ENCODE measurements at places on chromosomes 7 and 10. TPM values are rescaled to one million over a fixed set of nuclear protein-coding genes. Genes with fewer than 3 reads are reported as not detected.
A peak's percentile ranks its signal among the peaks of the same experiment; 100 is the strongest.

GRCh38 chr10:7054915-7055314 lies 355.9 kb downstream of the SFMBT2 start:
- H3K4me3 ChIP-seq: no peak overlapping the region
- H3K36me3 ChIP-seq: no peaks in the 10 kb centered on the region
- H3K27me3 ChIP-seq: no peaks in the 10 kb centered on the region
- no peak overlapping the region for H3K27ac ChIP-seq
- DNase-seq: no peak
- no peaks in the 10 kb centered on the region for H3K4me1 ChIP-seq

DNA sequence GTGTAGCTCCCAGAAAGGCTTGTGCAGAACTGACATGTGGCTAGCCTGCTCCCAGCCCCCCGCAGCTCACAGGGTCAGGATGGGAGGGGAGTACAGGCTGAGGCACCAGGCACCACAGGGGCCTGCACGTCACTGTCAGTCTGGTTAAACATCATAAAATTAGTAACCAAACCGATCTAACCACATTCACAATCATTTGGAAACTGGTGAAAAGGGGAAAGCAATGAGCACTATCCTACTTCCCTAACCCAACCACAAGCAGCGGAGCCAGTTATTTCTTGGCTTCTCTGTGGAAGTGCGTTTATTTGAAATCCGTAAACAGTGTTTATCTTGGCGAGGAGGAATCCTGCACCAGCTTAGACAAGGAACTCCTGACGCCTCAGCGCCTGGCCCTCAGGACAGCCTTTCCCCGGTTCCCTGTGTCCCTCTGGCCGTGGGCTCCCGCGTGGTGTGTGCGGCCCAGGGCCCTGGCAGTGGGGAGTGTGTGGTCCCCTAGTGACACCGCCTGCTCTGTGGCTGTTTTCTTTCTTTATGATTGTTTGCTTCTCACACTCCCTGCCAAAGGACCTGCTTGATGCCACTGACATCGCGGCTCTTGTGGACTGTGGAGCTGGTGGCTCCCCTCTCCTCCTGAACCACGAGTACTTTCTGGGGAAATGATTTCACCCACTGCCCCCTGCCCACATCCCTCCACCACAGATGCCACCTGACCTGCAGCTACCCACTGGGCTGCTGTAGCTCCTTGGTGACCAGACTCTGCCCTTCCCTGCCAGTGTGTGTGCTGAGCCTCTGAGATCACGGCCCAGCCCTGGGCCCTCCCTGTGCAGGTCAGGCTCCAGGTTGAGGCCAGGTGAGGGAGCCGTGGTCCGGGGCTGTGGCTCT lies 38.0 kb downstream of the INPP5A start:
- H3K27ac ChIP-seq: no peak overlapping the region
- H3K4me3 ChIP-seq: no peak overlapping the region
- H3K4me1 ChIP-seq: peaks cover 4% of the 10 kb centered on the region
- no peak for DNase-seq
- no peaks in the 10 kb centered on the region for H3K36me3 ChIP-seq

- H3K4me1 ChIP-seq: no peaks in the 10 kb centered on the region
- H3K36me3 ChIP-seq: no peaks in the 10 kb centered on the region
- H3K27me3 ChIP-seq: no peaks in the 10 kb centered on the region
- no peak for DNase-seq
Observed at GRCh38 chr10:18773180-18773579, 113.9 kb downstream of the ARL5B start.

- DNase-seq: no peak
- peaks cover 8% of the 10 kb centered on the region for H3K36me3 ChIP-seq
- H3K4me3 ChIP-seq: no peak overlapping the region
- no peaks in the 10 kb centered on the region for H3K27me3 ChIP-seq
- H3K27ac ChIP-seq: no peak overlapping the region
Observed at GRCh38 chr7:144452064-144452463, 48.6 kb upstream of the NOBOX start.

DNA sequence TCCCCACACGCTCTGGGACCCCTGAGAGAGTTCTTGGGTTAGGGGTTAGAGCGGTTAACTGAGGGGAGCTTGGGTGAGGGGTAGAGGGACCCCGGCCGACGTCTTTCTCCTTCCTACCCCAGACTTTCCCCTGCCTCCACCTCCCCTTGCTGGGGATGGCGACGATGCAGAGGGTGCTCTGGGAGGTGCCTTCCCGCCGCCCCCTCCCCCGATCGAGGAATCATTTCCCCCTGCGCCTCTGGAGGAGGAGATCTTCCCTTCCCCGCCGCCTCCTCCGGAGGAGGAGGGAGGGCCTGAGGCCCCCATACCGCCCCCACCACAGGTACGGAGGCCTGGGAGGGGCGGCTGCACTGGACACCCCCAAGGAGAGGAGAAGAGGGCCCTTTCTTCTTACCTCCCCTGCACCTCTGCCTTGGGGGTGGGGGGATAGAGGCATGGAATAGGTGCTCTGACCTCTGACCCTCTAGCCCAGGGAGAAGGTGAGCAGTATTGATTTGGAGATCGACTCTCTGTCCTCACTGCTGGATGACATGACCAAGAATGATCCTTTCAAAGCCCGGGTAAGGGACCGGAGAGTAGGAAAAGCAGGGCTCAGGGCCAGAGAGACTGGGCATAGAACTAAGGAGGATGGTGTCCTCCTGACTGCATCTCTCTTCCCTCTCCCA lies 1.1 kb downstream of the ZYX start:
- peaks cover 84% of the 10 kb centered on the region for H3K4me1 ChIP-seq
- H3K4me3 ChIP-seq: peak overlapping the region; percentile 100
- H3K27ac ChIP-seq: peak overlapping the region; percentile 81

DNA sequence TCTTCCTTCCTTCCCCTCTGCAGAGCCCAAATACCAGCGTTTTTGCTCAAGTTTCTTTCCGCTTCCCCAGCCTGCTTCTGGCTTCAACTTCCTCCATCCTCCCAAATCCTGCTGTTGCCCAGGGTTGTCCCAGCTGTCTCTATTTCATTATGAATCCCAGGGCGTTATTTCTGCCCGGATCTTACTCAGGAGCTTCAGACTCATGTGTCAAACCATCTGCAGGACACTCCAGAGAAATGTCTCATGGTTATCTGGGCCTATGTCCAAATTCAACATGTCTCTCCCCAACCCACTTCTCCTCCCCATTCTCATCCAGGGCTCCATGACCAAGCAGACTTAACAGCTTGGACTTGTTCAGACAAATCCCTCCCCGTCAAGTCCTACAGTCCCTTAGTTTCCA lies 15.6 kb downstream of the ARHGAP22 start:
- no peaks in the 10 kb centered on the region for H3K4me1 ChIP-seq
- no peaks in the 10 kb centered on the region for H3K36me3 ChIP-seq
- no peaks in the 10 kb centered on the region for H3K27me3 ChIP-seq
- no peak for DNase-seq
- H3K4me3 ChIP-seq: no peak overlapping the region
- no peak overlapping the region for H3K27ac ChIP-seq

- peaks cover 4% of the 10 kb centered on the region for H3K27me3 ChIP-seq
- H3K4me3 ChIP-seq: no peak overlapping the region
- H3K36me3 ChIP-seq: no peaks in the 10 kb centered on the region
- no peak overlapping the region for H3K27ac ChIP-seq
Observed at GRCh38 chr7:94875201-94875600, 32.2 kb upstream of the PPP1R9A start.

DNA sequence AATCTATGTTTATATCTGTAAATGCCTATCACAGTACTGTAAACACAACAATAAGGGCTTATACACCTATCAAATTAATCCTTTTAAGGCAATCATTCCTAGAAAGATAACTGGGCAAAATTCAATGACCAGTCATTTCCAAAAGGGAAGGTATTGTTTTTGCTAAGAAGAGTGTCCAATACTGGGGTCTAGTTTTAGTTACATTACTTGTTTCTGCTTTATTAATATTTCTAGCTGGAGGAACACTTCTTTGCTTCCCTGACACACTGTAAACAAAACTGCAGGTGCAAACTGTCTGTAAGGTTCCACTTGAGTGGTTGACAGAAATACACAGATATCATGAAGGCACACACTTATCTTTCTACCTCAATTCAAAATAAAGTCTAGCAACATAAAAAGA lies 84.2 kb upstream of the FAM133B start:
- H3K27me3 ChIP-seq: no peaks in the 10 kb centered on the region
- no peaks in the 10 kb centered on the region for H3K36me3 ChIP-seq
- H3K4me1 ChIP-seq: peaks cover 3% of the 10 kb centered on the region
- H3K4me3 ChIP-seq: no peak overlapping the region
- no peak for DNase-seq

DNA sequence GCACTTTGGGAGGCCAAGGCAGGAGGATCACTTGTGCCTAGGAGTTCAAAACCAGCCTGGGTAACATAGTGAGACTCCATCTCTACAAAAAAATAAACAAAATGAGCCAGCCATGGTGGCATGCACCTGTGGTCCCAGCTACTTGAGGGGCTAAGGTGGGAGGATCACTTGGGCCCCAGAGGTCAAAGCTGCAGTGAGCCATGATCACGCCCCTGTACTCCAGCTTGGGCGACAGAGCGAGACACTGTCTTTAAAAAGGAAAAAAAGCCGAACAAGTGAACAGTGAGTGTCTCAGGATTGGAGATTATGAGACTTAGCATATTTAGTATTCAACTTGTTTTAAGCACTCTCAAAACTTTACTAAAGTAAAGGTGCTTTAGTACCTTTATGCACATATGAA lies 28.1 kb downstream of the BLNK start:
- H3K4me3 ChIP-seq: no peak overlapping the region
- no peaks in the 10 kb centered on the region for H3K27me3 ChIP-seq
- H3K36me3 ChIP-seq: no peaks in the 10 kb centered on the region
- H3K27ac ChIP-seq: no peak overlapping the region

DNA sequence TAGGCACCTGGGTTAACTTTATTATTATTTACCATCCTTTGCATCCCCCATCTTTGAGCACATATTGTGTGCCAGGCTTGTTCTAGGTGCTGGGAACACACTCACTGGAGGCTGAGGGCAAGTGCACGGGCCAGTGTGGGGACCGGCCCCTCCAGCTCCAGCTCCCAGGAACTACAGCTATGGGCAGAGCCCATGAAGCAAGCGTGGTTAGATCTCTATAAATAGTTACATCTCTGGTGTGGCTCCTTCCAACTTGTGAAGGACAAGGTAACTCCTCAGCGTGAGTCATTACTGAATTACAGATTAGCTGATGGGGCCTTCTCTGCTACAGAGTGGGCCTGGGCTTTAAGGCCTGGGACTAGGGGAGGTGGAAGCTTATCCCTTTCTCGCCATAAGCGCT lies 583.5 kb downstream of the SDK1 start:
- H3K27ac ChIP-seq: no peak overlapping the region
- no peak overlapping the region for H3K4me3 ChIP-seq

- peak within 1 kb of the TSS; percentile 92 for H3K4me3 ChIP-seq
- H3K4me1 ChIP-seq: peaks cover 23% of the 10 kb centered on the region
- DNase-seq: peak; percentile 22
- H3K36me3 ChIP-seq: no peaks in the 10 kb centered on the region
- no peaks in the 10 kb centered on the region for H3K27me3 ChIP-seq
Observed at GRCh38 chr10:61900829-61901792, at the start of gene ARID5B. ARID5B (plus strand) TSS chr10:61901699; CDS start chr10:61901710, 11 bp downstream.

DNA sequence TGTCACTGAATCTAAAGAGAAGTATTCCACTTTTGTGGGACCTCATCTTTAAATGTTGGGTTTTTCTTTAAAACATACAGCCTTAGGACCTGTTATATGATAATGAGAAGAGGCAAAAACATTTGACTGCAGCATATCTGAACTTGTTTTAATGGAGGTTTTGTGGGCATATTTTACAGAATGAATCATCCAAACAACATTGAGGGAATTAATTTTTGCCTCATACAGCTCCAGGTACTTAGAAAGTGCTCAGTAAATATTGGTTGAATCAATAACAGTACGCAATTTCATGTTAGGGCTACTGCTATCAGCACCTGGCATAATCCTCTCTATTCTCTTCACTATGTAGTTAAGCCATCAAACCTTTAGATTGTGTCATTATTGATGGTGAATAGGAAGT lies 115.9 kb downstream of the MALRD1 start:
- H3K27ac ChIP-seq: no peak overlapping the region
- H3K27me3 ChIP-seq: no peaks in the 10 kb centered on the region
- H3K4me1 ChIP-seq: no peaks in the 10 kb centered on the region
- no peak for DNase-seq
- H3K4me3 ChIP-seq: no peak overlapping the region

DNA sequence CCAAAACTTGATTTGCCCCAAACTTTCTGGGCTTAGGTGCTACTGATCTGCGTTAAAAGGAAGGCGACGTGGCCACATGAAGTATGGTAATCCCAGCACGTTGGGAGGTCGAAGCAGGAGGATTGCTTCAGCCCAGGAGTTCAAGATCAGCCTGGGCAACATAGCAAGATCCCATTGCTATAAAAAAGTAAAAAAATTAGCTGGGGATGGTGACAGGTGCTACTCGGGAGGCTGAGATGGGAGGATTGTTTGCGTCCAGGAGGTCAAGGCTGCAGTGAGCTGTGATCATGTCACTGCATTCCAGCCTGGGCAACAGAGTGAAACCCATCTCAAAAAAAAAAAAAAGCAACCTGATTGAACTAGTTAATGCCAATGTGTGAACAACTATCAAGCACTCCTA lies 5.1 kb upstream of the CUL1 start:
- no peaks in the 10 kb centered on the region for H3K27me3 ChIP-seq
- no peaks in the 10 kb centered on the region for H3K36me3 ChIP-seq
- H3K4me1 ChIP-seq: peaks cover 9% of the 10 kb centered on the region
- H3K27ac ChIP-seq: no peak overlapping the region

DNA sequence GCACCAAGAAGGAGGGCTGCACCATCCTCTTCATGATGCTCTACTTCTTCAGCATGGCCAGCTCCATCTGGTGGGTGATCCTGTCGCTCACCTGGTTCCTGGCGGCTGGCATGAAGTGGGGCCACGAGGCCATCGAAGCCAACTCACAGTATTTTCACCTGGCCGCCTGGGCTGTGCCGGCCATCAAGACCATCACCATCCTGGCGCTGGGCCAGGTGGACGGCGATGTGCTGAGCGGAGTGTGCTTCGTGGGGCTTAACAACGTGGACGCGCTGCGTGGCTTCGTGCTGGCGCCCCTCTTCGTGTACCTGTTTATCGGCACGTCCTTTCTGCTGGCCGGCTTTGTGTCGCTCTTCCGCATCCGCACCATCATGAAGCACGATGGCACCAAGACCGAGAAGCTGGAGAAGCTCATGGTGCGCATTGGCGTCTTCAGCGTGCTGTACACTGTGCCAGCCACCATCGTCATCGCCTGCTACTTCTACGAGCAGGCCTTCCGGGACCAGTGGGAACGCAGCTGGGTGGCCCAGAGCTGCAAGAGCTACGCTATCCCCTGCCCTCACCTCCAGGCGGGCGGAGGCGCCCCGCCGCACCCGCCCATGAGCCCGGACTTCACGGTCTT lies 1.9 kb downstream of the FZD1 start:
- H3K36me3 ChIP-seq: no peaks in the 10 kb centered on the region
- no peak overlapping the region for H3K27ac ChIP-seq
- H3K4me1 ChIP-seq: peaks cover 4% of the 10 kb centered on the region
- H3K27me3 ChIP-seq: peaks cover 37% of the 10 kb centered on the region
- peak overlapping the region; percentile 78 for H3K4me3 ChIP-seq
- DNase-seq: no peak

- H3K27me3 ChIP-seq: peaks cover 3% of the 10 kb centered on the region
- DNase-seq: no peak
Observed at GRCh38 chr7:121493553-121493952, 97.4 kb upstream of the FAM3C start.

GRCh38 chr10:124417895-124418725 lies 613 bp downstream of the OAT start:
- H3K4me1 ChIP-seq: peaks cover 5% of the 10 kb centered on the region
- DNase-seq: peak; percentile 33
- H3K4me3 ChIP-seq: peak overlapping the region; percentile 66

MRC1 gene
- not detected for total RNA-seq

CDNF gene
- total RNA-seq: 1.5 TPM

CRYGN gene
- total RNA-seq: not detected

ANXA11 gene
- 204 TPM for total RNA-seq

ARHGEF35 gene
- 0.98 TPM for total RNA-seq

All from T-cell (primary cell).